ENCODE measurements at places on chromosomes 11 and 22.

GRCh38 chr11:82959987-82960778 is 58.6 kb downstream of the DDIAS start:
- DNase-seq = no peak

DNA sequence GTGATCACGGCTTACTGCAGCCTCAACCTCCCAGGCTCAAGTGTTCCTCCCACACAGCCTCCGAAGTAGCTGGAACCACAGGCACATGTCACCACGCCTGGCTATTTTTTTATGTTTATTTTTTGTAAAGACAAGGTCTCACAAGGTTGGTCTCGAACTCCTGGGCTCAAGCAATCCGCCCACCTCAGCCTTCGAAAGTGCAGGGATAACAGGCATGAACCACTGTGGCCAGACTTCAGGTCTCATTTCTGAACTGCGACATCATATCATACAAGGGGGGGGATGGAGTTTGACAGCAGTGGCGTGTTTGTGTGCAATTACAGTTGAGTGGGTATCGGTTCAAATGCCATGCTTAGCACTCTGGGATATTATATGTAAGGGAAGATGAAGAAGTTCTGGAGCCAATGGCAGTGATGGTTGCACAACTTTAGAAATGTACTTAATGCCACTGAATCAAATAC is 6.9 kb downstream of the NAALADL1 start:
- no peak for DNase-seq

DNA sequence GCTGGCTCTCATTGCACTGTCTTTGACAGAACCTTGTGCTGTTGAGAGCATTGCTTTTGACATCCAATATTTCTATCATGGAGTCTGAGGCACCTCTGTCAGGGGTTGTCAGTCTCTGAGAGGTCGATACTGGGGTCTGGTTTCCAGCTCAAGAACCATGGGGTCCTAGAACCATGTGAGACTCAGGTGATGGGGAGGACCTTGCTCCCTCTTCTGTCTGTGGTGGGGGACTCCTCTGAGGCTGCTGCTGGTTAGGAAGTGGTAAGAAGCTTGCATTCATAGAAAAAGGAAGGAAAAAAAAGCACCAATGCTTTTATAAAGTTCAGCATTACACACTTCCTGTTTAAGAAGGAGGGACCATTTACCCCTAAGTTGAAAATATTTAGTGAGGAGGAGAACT is 91.8 kb upstream of the CD44 start:
- DNase-seq = no peak

DNA sequence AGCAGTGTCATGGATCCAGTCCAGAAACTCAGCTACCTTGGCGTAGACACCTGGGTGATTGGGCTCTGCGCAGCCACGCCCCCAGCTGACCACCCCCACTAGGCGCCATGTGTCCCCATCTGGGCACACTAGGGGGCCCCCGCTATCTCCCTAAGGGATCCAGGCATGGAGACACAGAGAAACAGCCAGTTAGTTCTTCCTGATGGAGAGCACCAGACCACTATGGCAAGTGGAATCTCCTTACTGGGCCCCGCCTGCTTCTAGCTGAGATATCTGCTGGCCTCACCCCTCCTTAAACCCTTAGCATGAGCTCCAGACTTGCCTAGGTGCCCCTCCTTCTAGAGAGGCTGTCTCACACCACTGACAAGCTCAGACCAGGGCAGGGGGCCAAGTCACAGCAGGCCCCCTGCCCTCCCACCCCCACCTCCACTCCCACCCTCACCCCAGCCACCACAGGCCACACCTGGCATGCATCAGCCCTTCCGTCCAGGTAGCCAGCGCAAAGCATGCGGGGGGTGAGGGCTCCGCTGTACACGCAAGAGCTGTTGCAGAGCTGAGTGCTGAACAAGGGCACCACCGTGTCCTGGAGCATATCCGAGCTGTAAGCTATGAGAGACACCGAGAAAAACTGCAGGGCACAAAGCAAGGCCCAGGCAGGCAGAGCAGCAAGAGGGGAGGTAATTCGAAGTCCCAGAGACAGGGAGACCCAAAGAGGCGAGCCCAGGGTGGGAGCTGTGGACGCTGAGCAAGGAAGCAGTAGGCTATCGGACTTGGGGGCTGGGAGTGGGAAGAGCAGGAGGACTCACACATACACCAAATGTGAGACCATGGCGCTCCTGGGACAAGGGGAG is 16.1 kb downstream of the TMPRSS5 start:
- DNase-seq = no peak

GRCh38 chr11:44781655-44782054 is 54.9 kb downstream of the TSPAN18 start:
- DNase-seq = no peak

DNA sequence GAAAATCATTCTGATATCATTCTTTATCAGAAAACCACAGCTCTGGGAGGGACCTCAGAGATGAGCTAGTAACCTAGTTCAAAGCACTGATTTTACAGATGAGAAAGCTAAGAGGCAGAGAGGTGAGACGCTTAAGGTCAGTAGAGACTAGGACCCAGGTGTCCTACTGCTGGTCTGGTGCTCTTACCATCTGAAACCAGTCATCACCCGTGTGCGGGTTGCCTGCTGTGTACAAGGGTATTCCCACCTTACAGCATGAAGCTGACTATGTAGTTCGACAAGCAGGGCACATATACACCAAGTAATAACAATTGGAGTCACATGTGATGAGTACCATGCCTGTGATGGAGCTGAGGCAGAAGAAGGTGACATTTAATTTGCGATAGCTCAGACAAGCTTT is 133.7 kb downstream of the ADAMTS15 start:
- DNase-seq = no peak

DNA sequence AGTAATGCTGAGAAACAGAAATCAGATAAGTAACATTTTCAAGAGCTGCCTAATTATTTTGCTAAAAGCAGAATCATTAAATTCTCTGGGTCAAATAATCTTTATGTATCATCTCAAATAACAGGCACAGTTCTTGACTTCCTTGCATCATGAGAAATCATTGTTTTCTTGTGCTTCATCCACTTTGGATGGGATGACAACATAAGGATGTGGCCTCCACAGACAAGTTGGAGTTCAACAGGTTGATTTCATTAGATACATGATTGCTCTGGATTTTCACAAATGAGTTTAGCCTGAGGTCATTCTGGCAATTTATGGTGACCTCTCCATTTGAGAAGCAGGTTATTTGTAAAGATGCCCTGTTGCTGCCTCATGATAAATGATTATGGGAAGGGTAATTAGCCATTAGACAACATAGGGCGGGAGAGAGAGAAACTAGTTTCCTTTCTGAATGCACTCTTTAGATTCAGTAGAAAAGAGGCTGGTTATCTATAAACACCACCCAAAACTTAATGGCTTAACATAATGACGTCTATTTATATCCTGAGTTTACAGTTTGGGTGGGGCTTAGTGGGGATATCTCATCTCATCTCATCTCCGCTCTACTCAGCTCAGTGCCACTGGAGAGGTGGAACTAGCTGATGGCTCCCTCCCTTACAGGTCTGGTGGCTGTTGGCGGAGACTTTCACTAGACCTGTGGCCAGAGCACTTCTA is 35.0 kb upstream of the ADORA2A start:
- no peak for DNase-seq

DNA sequence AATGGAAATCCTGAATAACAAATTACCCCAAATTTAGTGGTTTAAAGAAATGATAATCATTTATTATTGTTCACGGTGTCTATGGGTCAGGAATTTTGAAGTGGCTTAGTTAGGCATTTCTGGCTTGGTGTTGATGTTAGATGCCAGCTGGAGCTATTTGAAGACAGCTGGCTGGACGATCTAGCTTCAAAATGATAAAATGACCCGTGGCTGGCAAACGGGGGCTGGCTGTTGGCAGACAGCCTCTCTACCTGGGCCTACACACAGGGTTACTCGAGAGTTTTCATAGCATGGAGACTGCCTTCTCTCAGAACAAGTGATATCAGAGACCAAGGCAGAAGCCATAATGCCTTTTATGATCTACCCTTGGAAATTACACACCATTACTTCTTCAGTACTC is 285.2 kb downstream of the METTL15 start:
- DNase-seq = no peak

- no peak for DNase-seq
These were observed 97.1 kb downstream of the MPPED2 start for GRCh38 chr11:30489076-30489475.

DNA sequence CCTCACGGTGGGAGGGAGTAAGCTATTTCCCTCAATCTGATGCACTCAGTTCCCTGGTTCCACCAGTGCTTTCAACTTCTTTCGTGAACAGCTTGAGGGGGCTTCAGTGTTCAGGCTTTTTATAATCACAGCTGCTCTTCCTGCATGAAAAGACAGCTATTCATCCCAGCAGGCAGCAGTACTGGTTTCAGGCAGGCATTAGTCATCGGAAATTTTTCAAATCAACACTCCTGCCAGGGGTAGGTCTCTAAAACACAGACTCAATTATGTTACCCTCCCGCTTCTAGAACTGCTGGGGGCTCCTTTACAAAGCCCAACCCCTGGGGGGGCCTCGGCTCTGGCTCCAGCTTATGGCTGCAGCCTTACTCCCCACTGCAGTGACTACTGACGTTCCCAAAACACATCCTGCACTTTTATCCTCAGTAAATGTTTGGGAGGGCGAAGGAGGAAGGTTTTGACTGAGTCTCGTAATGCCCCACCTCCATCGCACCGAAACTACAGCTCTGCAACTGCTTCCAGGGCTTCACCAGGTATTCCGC is 5.8 kb downstream of the POLDIP3 start:
- peak; percentile 35 for DNase-seq

GRCh38 chr11:95254716-95255115 is 23.7 kb upstream of the SESN3 start:
- DNase-seq = no peak

Data from activated T-cell treated with anti-CD3 and anti-CD28 coated beads, Interleukin-2, amount 50 U/mL, for 48 hours (primary cell).